ENCODE measurements at places on chromosomes 1 and 21. TPM values are rescaled to one million over a fixed set of nuclear protein-coding genes. Genes with fewer than 3 reads are reported as not detected.

DNA sequence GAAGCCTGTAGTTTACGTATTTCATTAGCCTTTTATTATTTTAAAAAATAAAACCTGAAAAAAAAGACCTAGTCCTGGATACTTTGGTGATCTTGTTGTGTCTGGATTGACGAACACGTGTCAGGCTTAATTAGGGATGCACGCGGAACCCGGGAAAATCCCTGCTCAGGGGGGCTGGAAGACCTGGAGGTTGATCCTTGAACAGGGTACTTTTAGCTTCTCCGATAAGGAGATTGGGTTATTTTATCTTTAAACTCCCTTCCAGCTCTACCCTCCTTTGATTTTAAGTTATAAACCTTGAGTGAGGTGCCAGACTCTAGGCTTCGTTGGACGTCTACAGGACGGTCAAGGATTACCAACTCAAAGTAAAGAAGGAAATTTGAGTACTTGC lies 552 bp upstream of the ZNF691 start:
- no peak for DNase-seq

PLCH2 gene
- total RNA-seq = 0.13 TPM

DNA sequence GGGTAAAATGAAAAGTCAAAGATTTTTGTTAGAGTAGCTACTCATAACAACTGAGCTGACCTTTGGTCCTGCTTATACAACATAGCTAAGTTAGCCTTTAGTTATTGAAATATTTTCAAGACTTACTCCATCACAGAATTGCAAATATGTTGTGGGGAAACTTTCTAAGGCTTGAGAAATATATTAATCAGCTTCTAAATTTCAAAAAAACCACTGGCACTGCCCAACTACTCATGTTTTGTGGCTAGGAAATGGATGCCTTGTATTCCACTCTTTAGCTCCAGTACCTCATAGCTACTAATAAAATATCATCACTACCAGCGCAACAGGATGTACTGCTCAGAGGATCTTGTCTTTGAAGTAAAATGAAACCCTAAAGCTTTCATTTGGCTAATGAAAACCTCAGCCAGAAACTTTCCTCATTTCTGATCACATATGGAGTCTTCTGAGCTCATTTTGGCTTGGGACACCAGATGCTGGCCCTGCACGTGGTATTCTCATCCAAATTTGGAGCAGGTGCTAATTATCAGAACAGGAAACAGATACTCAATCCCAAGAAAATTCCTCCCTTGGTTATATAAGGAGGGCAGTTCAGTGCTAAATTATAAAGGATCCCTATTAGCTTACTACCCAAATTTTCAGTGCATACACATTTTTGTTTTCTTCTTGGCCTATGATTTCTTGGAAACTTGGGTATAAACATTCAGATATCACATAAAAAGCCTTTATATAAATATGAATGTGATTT lies 690.7 kb downstream of the ADGRL2 start:
- DNase-seq = no peak

DNA sequence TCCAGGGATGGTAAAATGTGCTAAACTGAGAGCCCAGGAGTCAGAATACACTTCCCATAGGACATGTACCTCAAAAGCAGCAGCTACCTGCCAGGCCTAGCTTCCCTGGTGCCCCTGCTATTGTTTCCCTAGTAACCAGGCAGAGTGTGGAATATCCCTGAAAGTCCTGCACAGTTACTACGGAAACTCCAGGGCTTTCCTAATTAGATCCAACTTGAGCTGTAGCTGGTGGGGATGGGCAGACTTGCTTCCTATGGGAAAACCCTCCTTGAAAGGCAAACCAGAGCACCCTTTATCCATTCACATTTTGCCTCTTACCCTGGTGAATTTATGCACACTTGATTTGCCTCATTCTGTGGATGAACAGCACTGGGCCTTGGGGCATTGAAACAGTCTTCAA lies 559.9 kb upstream of the PBX1 start:
- DNase-seq = no peak

GRCh38 chr1:95080446-95080845 lies 7.7 kb upstream of the ALG14 start:
- no peak for DNase-seq

CHIT1 gene
- total RNA-seq = 0.48 TPM

DNA sequence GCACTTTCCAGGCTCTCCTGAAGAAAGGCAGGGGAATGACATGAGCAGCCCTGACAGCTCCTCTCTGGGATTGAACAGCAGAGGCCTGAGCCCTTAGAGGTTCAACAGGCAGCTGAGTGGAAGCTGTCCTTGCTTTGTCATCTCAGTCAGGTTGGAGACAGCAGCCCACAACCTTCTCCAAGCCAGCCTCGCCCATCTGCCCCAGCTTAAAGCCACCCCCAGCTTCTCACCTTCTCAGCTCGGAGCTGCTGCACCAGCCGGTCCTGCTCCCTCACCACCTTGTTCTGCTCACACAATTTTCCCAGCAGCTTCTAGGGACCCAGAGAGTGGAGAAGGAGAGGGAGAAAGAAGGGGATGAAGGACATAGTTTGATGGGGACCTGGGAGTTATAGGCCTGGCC lies 35.2 kb upstream of the GOLT1A start:
- DNase-seq = no peak

LYST gene
- 9.7 TPM for total RNA-seq

- no peak for DNase-seq
Measured at GRCh38 chr1:32116531-32116930, 8.7 kb downstream of the KPNA6 start.

DNA sequence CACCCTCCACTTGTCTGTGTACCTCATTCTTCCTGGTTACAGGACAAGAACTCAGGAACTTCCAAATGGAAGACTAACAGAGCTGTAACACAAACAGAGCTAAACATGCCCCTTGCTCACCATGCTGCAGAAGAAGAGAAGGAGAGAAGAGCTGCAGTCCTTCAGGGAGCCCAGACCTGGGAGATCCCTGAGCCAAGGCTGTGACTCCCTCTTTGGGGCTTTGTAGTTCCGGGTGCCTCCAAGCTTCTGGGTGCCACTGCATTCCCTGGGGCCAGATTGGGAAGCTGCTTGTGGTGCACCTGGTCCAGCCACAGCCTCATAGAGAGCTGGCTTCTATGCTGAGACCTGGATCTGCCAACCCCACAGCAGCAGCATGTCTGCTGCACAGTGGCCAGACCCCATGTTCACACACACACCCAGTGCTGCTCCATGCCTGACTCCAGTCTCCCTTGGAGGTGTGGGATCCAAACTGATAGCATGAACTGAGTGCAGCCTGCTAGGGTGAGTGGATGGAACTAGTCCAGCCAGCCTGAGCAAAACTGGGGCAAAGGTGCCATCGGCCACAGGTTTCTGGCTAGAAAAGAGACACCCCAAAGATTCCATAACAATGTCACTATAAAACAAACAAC lies 263.0 kb upstream of the NRIP1 start:
- no peak for DNase-seq

- DNase-seq = no peak
Measured at GRCh38 chr1:53552146-53552861, 93.1 kb downstream of the DMRTB1 start.

DNA sequence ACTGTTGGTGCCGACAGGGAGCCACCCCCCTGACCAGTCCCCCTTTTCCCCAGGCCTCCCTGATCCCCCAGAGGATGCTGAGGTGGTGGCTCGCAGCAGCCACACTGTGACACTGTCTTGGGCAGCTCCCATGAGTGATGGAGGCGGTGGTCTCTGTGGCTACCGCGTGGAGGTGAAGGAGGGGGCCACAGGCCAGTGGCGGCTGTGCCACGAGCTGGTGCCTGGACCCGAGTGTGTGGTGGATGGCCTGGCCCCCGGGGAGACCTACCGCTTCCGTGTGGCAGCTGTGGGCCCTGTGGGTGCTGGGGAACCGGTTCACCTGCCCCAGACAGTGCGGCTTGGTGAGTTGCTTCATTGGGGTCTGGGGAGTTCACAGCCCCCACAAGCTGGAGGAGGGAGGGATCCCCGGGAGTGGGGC lies 89.2 kb downstream of the TRIM11 start:
- peak; percentile 30 for DNase-seq

- DNase-seq = no peak
Measured at GRCh38 chr1:36831186-36831810, 203.0 kb downstream of the GRIK3 start.

TCHHL1 gene
- total RNA-seq = not detected

- DNase-seq = peak; percentile 13
Measured at GRCh38 chr1:3672971-3673361, 20.6 kb downstream of the TP73 start.

GRCh38 chr1:206482611-206483010 lies 12.3 kb downstream of the IKBKE start:
- DNase-seq = peak; percentile 13

ACOT11 gene
- total RNA-seq = 38.5 TPM

GRCh38 chr1:22290157-22290556 lies 147.3 kb upstream of the WNT4 start:
- DNase-seq = no peak

DNA sequence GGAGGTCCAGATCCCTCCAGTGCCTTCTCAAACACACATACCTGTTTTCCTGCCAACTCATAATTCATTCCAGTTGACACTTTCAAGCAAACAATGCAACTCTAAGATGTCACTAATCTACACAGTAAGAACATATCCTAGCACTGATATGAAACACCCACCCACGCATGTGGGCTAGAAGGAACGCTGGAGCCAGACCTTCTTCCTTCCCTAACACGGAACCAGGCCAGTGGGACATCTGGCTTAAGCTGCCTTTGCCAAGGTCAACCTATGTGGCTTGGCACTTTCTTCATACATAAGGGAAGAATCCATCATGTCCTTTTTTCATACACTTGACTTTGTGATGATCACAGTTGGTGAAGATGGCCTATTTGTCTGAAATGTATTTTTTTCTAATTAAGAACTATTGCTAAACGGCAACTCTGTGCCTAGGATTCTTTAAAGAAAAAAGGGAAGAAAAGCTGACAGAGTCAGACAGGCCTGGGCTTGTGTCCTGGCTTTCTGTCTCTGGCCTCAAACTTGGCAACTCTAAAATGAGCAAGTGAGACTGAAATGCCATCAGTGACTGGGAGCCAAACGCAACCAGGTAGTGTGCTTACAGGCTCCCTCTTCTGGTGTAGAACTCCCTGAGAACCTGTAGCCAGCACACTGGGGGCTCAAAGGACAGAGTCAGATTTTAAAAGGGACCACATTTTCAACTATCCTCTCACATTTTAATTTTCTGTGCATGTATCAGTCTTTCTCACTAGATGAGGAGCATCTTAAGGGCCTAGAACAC lies 92.6 kb upstream of the BEND5 start:
- no peak for DNase-seq

DNA sequence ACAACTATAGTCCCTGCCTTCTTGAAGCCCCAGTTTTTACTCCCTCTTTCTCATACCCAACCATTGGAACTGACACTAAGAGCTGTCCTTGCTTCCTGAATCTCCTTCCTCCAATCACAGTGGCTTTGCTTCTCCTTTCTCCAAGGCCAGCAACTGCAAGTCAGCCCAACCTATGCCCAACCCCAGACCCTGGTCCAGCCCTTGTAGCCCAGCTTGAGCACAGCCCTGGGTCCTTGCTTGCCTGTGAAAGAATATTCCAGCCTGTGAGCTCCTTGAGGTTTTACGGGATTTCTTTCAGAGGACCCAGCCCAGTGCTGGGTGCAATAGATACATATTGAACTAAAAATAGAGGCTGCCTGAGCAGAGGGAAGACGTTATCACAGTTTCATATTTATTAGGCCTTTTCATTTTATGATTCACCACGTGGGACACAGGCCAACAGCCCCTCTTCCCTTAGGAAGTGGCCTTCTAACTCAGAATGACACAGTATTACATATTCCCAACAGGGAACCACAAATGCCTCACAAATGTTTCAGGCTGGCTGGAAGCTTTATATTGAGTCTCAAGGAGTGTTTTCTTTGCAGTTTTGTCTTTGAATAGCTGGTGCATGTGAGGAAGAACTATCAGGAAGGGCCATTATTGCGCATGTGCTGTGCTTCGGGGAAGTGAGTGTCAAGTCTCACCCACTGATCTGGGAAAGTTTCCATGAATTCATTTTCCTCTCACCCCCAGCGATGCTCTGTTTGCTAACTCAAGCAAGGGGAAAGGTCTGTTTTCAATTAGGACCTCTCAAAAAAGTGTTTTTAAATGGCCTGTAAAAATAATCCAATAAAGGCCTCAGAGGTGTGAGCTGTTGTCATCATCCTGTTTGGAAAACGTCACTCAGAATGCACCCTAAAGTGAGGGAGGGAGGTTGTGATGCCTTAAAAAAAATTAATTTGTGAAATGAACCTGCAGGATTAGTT lies 92.3 kb upstream of the NFIA start:
- peak; percentile 70 for DNase-seq

HRNR gene
- not detected for total RNA-seq

CLDN19 gene
- total RNA-seq = not detected

GRCh38 chr1:200290010-200290685 lies 119.7 kb downstream of the ZNF281 start:
- no peak for DNase-seq

DNA sequence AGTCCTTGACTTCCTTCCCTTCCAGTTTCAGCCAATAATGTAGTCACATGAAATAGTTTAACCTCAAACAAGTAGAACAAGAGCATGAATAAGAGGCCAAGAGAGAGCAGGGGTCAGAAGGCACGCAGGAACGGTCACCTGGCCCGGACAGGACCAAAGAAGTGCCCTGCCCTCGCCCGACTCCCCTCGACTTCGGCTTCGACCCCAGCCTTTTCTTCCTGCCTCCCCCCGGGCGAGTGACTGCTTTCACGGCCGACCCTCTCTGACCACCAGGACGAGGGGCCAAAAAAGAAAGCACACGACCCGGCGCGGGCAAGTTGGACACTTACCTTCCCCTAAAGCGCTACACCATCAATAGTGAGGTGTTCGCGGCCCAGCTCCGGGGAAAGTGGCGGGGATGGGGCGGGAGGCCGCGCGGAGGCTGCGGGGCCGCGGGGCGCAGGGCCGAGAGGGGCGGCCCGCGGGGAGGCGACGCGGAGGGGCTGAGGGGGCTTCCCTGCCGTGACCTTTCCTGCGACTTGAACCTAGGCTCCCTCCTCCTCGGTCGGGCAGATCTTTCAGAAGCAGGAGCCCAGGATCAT lies 519 bp downstream of the RERE start:
- DNase-seq = peak; percentile 52

HSD3B1 gene
- total RNA-seq = not detected

TYW3 gene
- total RNA-seq = 18.5 TPM

S100A5 gene
- total RNA-seq = not detected

- no peak for DNase-seq
Measured at GRCh38 chr1:34928066-34928696, 1.3 kb downstream of the DLGAP3 start.

- DNase-seq = peak; percentile 57
Measured at GRCh38 chr1:116457946-116458604, 85.0 kb downstream of the ATP1A1 start.

OVAAL gene
- 1.1 TPM for total RNA-seq

DNA sequence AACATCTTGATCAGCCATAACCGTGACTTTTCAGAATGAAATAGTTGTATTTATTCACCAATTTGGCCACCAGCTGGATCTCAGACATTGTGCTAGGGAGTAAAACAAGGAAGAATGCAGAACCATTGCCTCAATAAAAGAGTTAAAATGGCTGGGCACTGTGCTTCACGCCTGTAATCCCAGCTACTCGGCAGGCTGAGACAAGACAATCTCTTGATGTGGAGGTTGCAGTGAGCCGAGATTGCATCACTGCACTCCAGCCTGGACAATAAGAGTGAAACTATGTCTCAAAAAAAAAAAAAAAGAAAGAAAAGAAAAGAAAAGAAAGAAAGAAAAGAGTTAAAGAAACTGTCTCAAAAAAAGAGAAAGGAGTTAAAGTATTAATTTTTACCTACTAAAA lies 199.5 kb downstream of the TPR start:
- peak; percentile 43 for DNase-seq

Measured in Right ventricle myocardium superior (tissue), 1 donor.